ENCODE measurements at places on chromosomes 7 and 10.

- DNase-seq: no peak
These were observed 134.4 kb downstream of the ADRA2A start for GRCh38 chr10:111211241-111211640.

- no peak for DNase-seq
These were observed 212.3 kb upstream of the PCDH15 start for GRCh38 chr10:55013318-55013717.

DNA sequence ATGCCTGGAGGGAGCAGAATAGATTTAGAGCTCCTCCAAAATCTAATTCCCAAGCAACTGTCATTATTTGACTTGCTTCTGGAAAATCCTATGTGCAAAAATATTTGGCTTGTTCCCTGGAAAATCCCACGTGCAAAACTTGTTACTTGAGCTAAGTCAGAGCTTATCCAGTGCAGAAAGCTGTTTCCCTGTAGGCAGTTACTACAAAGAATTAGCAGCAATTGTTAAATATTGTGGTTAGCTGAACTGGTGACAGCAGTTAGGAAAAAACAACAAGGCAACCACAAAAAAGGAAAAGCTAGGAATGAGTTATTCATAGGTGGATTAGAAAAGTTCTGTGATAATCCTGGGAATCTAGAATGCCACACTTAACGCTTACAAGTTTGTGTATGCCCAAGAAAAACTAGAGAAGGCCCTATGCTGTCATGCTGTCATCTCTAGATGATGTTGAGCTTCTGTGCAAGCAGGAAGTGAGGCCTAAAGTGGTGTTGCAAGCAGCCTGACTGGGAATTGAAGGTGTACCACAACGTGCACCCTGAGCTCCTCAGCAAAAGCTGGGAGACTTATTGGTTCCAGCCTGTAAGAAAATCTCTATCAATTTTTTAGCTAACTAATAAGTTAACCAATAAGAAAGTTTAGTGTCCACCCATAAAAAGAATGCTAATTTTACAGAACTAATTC is 738.6 kb upstream of the LRRTM3 start:
- no peak for DNase-seq

- DNase-seq: no peak
These were observed 5.8 kb downstream of the FBH1 start for GRCh38 chr10:5895804-5896203.

DNA sequence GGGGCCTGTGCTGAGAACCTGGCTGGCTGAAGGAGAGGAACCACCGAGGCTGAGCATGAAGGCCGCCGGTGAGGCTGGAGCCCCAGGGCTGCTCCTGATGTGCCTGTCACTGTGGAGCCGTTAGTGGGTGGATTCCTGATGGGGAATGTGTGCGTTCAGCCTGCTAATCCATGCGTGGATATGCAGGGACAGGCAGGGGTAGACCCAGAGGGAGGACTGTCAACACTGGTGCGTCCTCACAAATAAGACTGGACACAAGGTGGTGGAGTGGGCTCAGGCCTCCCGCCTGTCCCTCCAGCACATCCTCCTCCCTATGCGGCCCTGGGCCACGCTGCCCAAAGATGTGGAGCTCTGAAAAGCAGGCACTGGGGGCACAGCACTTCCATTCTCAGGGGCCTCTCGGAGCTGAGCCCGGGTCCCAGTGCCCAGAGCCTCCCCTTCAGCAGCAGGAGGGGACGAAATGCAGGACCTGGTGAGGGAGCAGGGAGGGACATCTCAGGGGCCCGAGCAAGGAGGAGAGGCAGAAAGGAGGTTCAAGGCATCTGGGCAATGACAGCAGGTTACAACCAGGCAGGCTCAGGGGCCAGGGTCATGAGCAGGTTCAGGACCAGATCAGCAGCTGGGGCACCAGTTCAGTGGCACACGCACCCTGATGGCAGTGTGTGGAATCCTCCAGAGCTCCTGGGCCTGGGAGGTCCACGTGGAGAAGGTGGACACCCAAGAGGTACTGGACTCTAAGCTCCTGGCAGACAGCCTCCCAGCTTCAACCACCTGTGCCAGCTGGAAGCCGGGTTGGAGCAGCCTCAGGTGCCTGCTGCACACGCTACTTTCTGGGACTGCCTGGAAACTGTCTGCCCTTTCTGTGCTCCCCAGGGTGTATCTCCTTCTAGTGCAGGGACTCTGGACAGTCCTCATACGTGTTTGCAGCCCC is 33.5 kb upstream of the ANTXRL start:
- no peak for DNase-seq

GRCh38 chr10:52877451-52877850 is 104.9 kb upstream of the MBL2 start:
- no peak for DNase-seq

DNA sequence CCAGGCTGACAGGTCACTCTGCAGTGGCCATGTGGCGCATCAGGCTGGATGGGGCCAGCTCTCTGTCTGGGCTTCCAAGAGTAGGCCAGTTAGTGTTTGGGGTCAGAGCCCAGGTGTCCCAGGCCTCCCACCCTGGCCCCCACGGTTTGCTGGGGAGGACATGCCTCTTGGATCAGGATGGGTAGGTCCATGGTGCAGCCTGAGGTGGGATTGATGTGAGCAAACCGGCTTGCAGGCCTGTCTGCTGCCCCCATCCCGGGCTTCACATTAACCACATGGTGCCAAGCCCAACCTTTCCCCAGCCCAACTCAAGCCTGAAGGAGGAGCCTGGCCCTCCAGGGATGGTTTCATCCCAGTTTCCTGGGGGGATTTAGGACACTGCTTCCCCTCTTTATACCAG is 39.2 kb downstream of the LDB3 start:
- no peak for DNase-seq

DNA sequence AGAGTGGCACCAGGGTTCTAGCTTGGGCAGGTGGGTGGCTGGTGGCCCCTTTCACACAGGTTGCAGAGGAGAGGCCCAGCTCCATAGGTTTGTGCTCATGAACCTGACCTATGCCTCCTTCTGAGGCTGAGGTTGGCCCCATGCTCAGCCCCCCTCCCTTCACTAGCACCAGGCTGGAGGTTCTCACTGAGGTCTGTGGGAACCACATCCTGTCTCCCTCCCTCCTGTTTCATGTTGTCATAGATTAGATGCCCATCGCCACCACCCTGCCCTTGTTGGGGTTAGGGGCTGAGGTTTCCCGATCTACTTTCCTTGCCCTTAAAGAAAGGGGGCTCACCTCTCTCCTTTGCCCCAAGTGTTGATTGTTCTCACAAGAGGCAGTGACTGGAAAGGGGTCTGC is 14.7 kb downstream of the NEUROG3 start:
- DNase-seq: no peak

GRCh38 chr7:116652793-116653192 is 19.2 kb upstream of the MET start:
- DNase-seq: peak; percentile 10

- peak; percentile 93 for DNase-seq
These were observed 15.2 kb downstream of the MYOZ1 start for GRCh38 chr10:73625884-73626752.

DNA sequence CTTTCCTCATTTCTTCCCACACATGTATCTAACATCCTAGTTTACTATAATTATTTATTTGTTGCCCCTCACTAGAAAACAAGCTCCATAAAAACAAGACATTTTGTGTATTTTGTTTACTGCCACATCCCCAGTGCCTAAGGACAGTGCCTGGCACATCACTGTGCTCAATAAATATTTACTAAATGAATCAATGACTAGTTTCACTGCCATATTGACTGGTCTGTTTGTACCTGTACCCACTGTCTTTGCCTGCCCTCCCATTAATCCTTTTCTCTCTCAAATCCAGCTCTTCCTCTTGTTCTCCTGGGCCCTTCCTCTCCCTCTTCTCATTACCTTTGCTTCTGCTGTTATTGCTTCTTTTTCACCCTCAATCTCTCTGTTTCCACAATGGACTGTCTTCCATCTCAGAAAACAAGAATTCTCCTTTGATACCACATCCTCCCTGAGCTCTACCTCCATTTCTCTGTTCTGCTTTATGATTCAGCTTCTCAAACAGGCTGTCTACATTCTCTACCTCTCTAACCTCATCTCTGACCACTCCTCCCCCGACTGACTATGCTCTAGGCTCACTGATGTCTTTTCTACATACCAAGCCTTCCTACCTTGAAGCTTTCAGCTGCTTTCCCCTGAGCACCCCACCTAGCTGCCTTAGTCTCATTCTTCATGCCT is 8.3 kb upstream of the FAM133B start:
- DNase-seq: no peak

DNA sequence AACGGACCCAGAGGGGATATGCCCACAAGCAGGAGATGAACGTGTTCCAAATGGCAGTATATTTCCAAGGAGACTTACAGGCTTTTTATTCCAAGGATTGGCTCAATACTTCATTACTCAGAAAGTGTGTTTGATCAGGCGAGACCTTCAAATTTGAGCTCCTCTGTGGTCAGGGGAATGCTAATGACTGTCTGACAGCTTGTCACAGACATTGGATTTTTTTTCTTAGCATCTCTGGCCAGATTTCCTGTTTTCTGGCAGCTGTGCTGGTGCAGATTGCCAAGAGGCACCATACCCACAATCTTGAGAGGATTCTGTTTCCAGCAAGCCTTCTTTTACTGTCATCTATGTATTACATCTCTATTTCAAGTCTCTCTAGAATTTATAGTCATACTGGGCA is 93.8 kb downstream of the C1GALT1 start:
- DNase-seq: no peak

DNA sequence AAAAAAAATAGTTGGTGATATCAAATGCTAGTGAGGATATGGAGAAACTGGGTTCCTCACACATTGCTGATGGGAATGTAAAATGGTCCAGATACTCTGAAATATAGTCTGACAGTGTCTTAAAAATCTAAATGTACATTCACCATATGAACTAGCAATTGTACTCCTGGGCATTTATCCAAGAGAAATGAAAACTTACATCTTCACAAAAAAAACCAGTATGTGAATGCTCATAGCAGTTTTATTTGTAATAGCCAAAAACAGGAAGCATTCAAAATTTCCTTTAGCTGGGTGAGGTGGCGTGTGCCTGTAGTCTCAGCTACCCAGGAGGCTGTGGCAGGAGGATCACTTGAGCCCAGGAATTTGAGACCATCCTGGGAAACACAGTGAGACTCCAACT is 2.1 kb upstream of the SSC4D start:
- DNase-seq: peak; percentile 30

- DNase-seq: no peak
These were observed 19.0 kb downstream of the ADCY1 start for GRCh38 chr7:45593121-45593541.

- peak; percentile 68 for DNase-seq
These were observed 9.9 kb downstream of the ZNF511 start for GRCh38 chr10:133318494-133319127.

- peak; percentile 23 for DNase-seq
These were observed 118.9 kb downstream of the APBB1IP start for GRCh38 chr10:26556748-26557640.

DNA sequence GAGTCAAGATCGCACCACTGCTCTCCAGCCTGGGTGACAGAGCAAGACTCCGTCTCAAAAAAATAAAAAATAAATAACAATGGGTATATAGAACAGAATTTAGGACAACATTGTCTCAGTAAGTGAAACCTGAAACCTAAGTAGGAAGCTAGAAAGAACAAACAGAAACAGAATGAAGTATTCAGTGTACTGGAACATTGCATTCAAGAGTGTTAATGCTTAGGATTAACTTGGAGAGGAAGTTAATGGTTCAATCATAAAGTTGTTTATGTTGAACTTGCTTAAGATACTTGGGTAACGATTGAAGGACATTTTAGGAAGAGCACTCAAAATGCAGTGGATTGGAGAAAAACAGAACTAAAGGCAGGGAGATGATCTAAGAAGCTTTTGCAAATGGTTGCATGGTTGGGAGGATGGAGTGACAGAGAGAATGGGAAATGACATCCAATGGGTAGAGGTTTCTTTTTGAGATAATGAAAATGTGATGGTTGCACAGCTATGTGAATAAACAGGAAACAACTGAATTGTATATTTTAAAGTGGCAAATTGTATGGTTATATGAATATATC is 233.7 kb downstream of the ADK start:
- DNase-seq: no peak

DNA sequence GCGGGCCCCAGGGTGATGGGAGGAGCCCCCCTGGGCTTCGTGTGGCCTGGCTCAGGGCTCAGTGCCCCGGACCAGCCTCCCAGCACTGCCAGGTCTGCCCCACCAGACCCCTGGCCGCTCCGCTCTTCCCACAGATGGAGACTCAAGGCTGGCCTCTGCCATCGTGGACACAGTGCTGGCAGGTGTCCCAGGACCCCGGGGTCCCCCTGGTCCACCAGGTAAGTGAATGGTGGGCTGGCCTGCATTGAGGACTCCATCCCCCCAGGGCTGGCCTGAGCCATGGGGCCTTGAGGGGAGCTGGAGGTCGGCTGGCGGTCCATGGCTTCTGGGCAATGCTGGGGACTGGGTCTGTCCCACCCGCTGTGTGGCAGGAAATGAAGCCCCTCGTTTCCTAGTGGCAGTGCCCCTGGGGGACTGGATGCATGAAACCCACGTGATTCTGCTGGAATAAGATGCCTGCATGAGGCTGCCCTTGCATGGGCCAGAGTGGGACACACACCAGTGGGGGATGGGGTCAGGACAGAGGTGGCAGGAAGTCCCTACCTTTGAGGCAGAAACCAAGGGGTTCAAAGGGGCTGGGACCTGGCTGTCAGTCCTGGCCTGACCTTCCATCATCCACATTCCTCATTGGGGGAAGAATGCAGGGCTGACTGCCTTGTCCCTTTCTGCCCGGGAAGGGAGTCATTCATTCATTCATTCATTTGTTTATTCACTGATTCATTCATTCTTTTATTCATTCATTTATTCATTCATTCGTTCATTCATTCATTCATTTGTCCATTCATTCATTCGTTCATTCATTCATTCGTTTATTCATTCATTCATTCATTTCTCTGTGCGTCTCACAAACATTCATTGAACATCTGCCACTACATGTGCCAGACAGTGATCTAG is 81.8 kb downstream of the MYL10 start:
- DNase-seq: no peak

DNA sequence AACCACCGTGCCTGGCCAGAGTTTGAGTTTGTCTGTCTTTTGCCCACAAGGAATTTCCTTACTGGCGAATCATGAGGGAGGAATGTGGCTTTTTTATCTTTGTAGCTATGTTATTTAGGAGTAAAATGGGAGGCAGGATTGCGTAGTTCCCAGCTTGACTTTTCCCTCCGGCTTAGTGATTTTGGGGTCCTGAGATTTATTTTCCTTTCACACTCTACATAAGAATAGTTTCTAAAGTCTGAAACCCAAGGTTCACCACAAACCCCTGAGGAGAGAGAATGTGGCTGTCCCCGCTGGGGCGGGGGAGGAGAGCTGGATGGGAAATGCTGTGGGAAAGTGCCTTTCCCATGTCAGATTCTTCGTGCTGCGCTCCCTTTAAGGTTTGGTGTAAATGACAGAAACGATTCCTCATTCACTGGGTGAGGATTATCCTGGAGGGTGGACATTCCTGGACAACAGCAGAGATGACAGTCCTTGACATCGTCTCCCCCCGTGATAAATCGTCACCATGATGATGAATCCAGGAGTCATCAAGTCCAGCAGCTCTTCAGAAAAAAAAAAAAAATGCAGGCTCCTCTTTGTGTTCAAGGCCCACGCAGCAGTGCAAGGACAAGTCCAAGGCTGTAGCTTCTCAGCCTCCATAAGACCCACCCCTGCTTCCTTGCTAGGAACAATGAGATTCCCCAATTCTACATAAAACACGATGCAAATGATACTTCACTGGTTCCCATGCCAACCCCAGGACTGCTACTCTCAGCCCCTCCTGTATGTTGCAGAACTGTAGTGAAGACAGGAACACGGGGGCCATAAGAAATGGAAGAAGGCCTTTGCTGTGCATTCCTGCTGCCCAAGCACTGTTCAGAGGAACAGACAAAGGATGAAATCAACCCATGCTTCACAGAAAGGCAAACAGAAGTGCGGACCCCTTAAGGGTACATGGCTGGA is 233.1 kb downstream of the CCDC3 start:
- DNase-seq: no peak

Data from CD14-positive monocyte (primary cell).